ENCODE measurements at places on chromosomes 7 and 10.

GRCh38 chr7:145735061-145735460, 381.5 kb upstream of the CNTNAP2 start:
- no peak for DNase-seq

GRCh38 chr10:129517680-129518057, 50.6 kb downstream of the MGMT start:
- no peak for DNase-seq

DNA sequence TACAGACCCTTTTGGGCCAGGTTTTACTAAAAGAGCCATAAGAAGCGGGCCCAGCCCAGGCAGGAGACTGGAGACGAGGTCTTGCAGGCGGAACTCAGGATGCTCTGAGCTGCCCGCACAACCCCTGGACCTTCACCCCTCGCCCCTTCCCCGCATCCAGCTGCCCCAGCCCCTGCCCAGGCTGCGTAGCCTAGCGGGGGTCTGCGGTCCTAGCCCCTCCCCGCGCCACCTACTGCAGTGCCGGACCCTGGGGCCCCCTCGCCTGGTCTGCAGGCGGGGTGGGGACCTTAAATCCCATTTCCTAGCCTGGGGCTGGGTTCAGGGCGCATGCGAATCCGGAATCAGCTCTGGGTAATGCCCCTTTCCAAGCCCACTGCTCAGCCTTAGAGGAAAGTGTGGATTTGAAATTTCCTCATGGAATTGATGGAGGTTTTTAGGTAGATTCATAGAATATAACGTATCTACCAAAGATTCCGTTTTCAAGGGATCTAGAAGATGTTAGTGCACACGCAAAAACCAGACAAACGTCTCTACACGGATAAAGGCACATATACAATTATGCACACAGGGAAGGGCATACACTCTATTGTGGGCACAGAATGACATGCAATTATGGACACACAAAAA, 546 bp upstream of the HOXA3 start:
- no peak for DNase-seq

DNA sequence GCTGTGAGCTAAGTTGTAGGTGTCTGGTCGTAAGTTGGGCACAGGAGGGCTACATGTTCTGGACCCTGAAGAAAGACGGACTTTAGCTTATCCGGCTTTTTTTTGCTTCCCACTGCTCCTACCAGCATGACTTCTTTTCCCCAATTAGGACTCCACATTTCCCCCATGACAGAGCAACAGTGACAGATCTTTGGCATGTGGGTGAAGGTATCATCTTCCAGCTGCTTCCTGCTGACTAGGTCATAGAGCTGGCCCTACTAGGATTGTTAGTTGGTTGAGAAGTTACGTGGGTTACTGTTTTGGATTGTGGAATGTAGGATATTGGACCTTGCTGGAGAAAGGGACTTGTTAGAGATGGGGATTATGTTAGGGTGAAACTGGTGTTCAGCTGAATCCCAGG, 21.4 kb downstream of the LANCL2 start:
- no peak for DNase-seq

- DNase-seq, result no peak
Measured at GRCh38 chr10:29223326-29223725, 65.5 kb upstream of the LYZL1 start.

- no peak for DNase-seq
Measured at GRCh38 chr10:116760919-116761318, 18.6 kb upstream of the HSPA12A start.

GRCh38 chr10:120828763-120829319, 22.3 kb upstream of the WDR11 start:
- no peak for DNase-seq

DNA sequence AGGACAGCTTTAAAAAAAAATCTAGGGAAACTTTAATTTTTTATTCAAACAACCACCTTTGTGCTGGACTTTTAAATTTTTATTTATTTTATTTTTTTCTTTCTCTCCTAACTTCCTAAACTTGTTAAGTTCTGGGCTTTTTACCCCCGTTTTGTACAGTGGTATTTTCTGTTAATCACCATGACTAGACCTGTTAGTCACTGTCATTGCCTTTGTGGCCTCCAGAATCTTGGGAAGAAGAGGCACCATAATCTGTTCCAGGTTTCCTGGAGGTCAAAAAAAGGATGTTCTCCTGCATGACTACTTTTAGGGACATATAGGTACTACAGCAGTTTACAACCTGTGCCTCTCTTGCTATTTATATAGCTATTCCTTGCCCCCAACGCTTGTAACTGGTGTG, 31.1 kb upstream of the DDX50 start:
- DNase-seq, result no peak

- no peak for DNase-seq
Measured at GRCh38 chr7:152476551-152476950, 40.7 kb upstream of the KMT2C start.

DNA sequence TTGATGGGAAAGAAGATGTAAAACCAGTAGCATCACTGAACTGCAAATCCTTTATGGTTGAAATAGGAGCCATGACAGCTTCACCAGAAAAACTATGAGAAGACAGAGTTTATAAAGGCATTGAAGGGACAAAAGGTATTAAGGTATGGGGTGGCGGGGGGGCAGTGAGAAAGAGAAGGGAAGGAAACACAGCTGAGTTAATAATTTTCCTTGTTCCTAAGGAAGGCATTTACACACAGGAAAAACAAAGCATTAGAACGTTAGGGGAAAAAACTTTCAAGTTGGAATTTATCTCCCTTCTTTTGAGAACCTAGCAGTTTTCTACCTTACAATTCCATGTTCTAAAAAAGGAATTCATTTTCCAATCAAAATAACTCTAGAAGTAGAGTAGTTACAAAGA, 4.4 kb downstream of the LARP4B start:
- no peak for DNase-seq

GRCh38 chr10:58995058-58995596, 181.3 kb upstream of the PHYHIPL start:
- DNase-seq, result no peak

- peak; percentile 59 for DNase-seq
Measured at GRCh38 chr7:105429746-105430612, 41.3 kb upstream of the SRPK2 start.

- peak; percentile 49 for DNase-seq
Measured at GRCh38 chr10:75202321-75203045, 8.1 kb upstream of the VDAC2 start.

DNA sequence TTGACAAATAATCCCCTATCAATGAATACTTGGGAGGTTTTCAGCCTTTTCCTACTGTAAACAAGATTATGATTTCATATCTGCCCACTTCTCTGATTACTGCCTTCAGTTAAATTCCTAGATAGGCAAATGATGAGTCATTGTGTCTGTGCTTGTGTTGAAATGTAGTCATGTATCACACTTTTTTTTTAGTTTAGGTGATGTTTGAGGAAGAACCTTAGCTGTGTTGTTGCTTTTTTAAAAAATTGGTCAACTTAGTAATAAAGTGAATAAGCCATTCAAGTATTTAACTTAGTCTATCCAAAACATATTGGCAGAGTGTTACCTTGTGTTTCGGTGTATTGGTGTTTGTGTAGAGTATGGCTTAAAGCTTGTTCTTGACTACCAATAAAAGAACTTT, 60.0 kb downstream of the WAC start:
- DNase-seq, result peak; percentile 89

GRCh38 chr10:29748109-29748650, 113.4 kb upstream of the SVIL start:
- DNase-seq, result no peak

- DNase-seq, result peak; percentile 15
Measured at GRCh38 chr10:112395809-112396530, 22.1 kb downstream of the ACSL5 start.

DNA sequence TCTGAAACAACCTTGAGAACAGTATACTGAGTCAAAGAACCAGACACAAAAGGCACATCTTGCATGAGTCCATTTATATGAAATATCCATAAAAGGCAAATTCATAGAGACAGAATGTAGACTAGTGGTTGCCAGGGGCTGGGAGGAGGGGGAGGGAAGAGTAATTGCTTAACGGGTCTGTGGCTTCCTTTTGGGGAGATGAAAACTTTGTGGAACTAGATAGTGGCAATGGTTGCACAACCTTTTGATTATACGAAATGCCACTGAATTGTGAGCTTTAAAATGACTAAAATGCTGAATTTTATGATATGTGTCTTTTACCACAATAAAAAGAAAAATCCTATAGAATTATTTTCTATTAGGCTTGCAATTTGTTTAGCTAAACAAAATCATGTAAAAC, 16.8 kb downstream of the ADRB1 start:
- no peak for DNase-seq

DNA sequence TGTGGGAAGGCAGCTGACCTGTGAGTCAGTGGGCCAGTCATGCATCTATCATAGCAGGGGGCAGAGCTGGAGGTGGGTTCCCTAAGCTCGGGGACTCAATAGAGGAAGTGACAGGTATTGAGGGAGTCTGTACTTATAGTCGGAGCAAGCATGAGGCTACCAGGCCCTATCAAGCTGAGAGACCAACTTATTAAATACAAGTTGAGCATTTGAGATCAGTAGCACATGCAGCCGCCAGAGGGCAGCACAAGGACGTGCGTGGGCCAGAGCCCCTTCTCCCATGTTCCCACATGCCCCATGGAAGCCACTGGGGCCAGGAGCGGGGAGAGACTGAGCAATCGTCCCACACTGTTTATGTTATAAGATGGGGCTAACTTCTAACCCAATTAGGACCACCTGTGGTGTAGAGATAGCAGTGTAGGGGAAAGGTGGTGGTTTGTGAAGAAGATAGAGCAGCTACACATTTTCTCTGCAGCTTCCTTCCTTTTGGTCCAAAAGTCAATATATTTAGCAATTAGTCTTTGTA, 13.0 kb upstream of the STK31 start:
- DNase-seq, result peak; percentile 82

GRCh38 chr7:15557686-15558085, 4.1 kb downstream of the AGMO start:
- DNase-seq, result peak; percentile 6

DNA sequence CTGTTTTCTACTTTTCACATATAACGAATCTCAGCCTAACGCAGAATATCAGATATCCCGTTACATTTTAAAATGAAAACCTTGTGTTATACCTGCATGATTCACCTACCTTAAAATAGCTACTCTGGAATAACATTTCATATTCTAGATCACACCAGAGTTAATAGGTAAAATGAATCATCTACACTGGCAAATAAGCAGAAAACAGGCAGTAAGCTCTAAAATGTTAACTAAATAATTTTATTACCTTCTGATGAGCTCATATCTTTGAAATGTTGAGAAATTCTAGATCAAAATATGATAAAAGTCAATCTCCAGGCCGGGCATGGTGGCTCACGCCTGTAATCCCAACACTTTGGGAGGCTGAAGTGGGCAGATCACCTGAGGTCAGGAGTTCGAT, 71.3 kb downstream of the CPEB3 start:
- peak; percentile 49 for DNase-seq

DNA sequence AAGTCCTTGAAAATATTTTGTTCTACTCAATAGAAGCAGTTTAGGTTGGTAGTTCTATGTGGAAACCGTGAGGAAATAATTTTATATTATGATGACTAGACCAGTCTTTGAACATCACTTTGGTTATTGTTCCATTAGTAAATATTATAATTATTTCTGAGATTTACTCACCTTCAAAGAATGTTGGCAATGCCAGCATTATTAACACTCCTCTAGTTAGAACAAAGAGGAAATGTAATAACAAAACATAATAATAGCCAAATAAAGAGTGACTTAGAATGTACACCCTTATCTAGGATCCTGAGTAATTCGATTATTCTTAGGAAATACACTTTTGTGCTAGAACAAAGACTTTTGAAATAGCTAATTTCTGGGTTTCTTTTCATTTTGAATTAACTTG, 121.1 kb downstream of the CFTR start:
- no peak for DNase-seq

GRCh38 chr7:50940621-50941020, 157.9 kb upstream of the GRB10 start:
- no peak for DNase-seq

GRCh38 chr7:73504920-73505319, 17.2 kb downstream of the BAZ1B start:
- DNase-seq, result no peak

DNA sequence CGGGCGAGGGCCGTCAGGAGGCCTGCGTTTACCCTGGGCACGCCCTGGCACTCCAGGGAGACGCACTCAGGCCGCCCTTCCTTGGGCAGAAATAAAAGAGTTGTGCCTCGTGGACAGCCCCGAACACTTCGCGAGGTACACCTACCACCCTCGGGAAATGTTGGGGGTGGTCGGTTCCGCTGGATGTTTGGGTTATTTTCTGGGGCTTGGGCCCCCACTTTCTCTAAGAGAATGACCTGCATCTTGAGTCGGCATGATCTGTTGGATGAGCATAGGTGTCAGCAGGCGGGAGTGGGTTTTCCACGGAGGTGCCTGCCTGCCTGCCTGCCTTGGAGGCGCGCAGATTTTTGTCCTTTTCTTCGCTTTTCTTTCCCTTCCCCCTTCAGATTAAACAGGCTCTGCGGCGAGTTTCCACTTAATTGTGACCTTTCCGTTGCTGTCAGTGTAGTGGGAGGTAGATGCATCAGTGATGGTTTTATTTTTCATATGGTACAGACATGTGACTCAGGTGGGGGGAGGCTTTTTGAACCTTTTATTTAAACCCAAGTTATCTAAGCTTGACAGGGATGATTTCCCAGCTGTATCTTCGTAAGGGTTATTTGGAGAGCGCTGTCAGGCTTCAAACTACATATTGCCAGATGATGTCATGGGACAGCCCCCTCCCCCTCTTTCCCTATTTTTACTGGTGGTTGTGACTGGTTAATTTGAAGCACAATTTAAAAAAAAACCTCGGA, 661 bp downstream of the HECTD2 start:
- DNase-seq, result peak; percentile 45

GRCh38 chr10:30188101-30188500, 128.7 kb upstream of the JCAD start:
- no peak for DNase-seq

DNA sequence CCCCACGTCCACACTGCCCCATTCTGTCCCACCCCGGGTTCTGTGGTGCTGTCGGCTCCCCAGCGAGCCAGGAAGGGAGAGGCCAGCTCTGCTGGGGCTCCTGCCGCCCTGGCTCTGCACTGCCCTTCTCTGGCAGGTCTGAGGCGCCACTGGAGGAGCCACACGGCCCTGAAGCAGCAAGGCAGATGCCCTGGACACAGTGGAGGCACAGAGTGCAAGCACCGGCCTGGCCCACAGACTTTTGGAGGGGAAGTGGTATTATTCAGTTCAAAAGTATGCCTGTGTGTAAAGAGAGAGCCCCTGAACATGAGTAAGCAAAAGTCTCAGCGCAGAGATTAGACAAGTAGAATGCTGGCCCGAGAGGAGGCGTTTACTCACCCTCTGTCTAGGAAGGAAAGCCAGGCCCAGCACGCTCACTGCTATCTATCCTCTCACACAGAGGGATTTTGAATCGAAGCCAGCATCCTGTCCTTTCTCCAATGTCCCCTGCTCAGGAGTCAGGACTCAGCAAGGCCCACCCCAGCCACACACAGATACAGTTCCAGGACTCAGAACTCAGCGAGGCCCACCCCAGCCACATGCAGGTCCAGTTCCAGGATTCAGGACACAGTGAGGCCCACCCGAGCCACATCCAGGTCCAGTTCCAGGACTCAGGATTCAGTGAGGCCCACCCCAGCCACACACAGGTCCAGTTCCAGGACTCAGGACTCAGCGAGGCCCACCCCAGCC, 115.0 kb downstream of the EGFR start:
- peak; percentile 100 for DNase-seq

Data from ELR (cell line).